ENCODE measurements at places on chromosomes 7 and 10.

DNA sequence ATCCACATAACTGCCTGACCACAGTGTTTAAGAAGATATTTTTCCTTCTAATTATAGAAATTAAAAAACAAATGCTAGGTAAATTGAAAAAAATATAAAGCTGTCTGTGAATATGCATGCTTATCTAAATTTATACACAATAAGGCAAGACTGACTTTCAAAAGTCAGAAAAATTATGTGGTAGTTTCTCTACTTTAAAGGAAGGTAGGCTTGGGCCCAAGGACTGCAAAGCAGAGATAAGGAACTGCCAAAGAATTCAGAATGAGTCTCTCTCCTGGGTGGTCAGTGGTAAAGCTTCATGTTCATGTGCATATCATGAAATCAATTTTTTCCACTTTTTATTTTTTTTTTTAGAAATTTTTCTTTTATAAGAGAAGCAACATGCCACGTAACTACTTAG lies 998.6 kb downstream of the REEP3 start:
- no peak for DNase-seq

DNA sequence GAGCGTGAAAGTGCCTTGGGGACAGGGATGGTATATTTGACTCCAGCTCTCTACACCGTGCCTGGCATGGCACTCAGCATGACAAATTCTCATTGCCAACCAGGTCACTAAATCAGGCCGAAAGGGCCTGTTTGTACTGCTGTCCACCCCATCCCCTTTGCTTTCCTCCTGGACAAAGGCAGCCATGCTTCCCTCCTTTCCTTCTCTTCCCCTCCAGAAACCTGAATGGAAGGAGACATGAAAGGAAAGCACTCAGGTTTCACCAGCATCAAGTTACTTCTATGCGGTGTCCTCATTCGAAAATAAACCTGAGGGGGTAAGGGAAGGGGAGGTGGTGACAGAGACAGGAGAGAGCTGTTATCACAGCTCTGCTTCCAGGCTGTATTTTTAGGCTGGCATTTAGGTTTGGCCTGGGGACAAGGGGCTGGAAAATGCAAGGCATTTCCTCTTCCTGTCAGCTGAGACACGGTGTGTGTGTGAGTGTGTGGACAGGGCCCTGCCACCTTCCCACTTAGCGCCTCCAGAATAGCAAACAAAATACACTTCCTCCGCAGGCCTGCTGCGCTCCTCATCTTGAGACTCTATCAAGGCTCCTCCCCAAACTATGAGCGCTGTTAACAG lies 79.9 kb upstream of the COL13A1 start:
- peak; percentile 52 for DNase-seq

DNA sequence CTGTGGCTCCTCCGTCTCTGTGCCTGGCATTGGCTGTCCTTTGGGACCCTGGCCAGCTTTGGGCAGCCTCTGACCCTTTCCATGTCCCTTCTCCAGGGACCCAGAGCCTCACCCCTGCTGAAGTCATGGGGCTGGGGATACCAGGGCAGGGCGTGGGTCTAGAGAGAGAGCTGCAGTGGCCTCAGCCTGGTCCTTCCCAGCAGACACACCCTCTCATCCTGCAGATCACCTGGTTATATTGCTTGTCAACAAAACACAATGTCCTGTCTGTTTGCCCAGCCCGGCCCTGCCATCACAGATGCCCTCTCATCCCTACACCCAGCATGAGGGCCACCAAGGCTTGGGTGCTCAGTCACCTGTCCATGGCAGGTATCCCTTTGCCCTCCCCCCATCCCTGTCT lies 1.8 kb downstream of the MUC17 start:
- DNase-seq, result no peak

DNA sequence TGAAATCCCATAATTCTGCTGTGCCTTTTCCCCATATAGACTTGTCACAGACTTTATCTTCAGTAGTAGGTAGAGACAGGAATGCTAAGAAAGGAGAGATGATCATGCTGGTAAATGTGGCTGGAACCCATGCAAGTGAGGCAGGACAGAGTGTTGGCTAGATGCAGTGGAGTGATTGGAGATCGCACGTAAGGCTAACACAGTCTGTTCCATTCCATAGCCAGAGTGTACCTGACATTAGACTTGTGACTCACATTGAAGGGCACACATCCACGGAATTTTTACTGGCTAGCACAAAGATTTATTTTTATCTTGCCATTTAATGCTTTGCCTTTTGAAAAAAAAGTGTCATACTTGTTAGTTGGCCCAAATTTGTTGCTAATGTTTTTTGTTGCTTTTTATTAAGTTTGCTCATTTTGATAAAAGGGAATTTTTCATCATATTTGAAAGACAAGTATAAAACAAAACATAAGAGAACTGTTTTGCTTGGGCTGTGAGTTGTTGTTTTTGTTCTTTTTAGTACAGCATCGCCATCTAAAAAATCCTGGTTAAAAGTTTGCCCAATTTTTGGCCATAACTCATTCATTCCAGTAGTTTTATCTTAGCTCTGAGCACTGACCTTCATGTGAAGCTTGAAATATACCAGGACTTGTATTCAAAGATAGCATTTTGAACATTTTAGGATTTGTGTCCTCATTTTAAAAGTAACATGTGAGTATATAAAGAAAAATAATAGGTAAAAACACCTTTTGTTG lies 81.0 kb downstream of the CPED1 start:
- no peak for DNase-seq

DNA sequence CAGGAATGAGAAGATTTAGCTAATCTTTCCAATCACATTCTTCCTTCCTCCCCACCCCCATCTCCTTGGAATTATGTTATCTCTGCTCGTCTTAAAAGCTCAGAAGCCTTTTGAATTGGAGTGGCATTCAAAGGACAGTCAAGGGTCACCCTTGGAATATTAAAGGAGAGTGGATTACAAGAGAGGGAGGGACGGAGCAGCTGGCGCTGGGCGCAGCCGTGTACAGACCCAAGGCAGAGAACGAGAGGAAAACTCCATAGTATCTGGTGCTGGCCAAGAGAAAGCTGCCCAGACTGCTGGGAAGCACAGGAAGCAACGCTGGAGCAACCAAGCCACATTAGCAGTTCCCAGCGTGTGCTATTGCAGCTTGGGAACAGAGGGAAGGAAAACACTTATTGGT lies 95.7 kb downstream of the POU6F2 start:
- DNase-seq, result peak; percentile 58

DNA sequence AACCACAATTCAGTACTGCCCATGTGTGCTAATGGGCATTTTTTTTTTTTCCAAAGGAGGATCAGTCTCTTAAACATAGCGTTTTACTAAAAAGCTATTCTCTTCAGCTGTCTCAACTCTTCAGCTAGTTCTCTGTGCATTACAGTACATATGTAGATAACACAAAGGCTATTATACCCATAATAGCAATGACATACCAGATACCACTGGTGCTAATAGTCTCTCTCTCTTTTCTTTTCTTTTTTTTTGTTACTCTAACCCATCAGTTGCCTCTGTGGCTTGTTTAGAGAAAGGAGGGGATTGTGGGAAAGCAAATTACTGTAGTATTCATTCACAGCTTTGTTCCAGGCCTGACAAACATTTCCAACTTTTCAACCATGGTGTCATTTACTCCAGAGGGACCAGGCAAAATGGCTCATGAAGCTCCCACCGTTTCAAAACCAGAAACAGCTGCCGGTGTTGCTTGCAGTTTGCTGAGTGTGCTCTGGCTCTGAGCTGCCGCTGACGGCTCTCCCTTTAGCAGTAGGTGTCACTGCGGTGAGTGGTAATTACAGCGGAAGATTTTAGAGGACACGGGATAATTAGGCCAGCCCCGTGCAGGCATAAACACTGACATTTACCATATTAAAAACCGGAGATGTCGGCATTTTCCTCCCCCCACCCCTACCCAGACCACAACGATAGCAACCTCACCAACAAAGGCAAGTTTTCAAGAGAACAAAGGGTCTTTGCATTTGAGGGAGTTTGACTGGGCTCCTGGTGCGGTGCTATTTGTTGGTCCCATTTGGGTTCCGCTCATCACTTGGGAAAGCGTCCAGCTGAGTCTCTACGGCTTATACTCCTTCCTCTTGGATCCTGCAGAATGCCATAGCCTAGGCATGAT lies 1005.5 kb downstream of the KCNMA1 start:
- no peak for DNase-seq

GRCh38 chr10:42707234-42707633 lies 68.9 kb upstream of the ZNF33B start:
- DNase-seq, result no peak

- peak; percentile 93 for DNase-seq
These were observed 38.5 kb upstream of the MKRN1 start for GRCh38 chr7:140517546-140518369.

DNA sequence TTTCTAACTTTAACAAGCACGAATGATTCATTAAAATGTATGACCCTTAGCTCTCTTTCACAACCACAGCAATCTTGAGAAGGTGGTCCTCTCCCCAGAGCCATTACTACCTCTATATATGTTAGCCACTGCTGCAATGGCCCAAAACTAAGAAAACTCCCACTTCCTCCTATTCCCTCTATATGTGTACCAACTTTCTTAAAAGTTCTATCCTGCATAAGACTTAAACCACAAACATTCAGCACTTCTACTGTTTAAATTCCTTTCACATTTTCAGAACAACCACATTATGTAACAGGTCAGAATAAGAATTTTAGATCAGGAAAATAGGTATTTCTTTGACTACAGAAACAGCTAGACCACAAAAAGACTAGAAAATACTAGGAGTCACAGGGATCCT lies 36.2 kb downstream of the WASL start:
- DNase-seq, result no peak

- DNase-seq, result peak; percentile 48
These were observed 56.2 kb upstream of the CACUL1 start for GRCh38 chr10:118810796-118811505.

DNA sequence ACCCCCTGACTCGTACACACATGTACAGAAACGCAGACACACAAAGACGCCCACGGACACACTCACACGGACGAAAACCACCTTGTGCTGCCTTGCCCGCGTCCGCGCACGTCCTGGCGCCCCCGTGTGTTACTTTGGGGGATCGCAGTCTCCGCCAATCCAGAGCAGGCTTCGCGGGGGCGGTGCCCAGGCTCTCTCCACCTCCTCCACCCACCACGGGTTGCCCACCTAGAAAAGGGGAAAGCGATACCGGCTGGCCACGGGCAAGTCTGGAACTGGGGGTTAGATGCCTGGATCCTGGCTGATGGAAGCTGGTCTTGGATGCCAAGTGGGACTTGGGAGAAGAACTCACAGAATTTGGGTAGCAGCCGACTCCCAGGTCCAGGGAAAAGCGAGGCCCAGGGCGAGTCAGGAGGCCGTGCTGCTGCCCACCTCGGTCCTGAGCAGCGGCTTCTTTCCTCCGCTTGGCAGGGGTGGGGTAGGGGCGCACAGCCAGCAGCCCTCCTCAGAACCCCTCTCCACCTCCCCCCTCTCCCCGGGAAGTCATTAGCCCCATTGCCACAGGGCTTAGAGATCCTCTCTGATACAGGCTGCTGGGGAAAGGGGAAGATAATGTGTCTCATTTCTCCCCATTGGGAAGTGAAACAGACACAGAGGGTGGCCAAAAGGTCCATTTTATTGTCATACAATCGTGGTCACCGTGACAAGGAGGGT lies 4.6 kb upstream of the VGF start:
- peak; percentile 75 for DNase-seq

GRCh38 chr7:93697901-93698300 lies 123.4 kb upstream of the CALCR start:
- no peak for DNase-seq

DNA sequence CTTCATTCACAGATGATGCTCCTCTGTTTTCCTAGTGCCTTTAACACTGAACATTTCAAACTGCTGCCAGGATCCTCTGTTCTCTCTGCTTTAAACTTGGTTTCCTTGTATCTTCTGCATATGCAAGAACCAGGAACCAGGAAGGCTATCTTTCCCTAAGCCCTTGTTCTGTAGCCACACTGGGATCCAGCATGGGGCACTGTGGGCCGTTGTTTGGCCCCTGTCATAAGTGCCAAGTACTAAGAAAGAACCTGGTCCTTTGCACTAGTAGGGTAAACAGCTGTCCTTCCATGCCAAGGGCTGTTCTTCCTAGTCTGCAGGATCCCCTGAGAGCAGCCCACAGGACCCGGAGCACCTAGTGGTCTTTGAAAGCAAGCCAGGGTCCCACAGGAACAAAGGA lies 49.0 kb upstream of the TRIM8 start:
- DNase-seq, result no peak

DNA sequence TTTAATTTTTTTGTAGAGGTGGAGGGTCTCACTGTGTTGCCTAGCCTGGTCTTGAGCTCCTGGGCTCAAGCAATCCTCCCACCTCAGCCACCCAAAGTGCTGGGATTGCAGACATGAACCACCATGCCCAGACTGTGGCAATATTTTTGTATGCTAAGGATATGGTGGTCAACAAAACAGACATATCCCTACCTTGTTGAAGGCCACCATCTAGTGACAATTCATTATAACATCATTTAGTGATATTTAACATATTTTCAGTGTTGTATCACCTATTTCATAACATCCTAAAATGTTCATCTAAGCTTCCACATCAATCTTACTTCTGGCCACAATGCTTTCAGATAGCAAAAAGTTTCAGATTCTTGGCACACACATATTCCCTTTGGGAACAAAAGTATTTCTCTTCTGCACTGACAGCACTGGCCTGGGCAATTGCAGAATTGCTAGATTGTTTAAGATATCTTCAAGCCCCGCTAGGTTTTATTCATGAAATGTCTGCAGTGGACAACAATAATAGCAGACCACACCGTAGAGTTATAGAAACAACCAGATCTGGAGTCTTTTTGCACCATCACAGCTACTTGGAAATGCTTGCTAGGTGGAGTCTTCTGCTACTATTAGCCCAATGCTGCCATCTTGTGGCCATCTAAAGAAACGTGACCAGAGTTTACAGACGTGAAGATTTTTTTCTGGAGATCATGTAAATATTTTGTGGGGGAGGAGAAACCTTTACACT lies 58.4 kb downstream of the DNAJC12 start:
- DNase-seq, result peak; percentile 77

- no peak for DNase-seq
These were observed 61.3 kb downstream of the PIP4K2A start for GRCh38 chr10:22652988-22653481.

- no peak for DNase-seq
These were observed 181.3 kb upstream of the FEZF1 start for GRCh38 chr7:122485856-122486255.

- DNase-seq, result no peak
These were observed 19.3 kb downstream of the VWA2 start for GRCh38 chr10:114258274-114258840.

All from femur (tissue), 1 donor.